ENCODE measurements at places on chromosomes 1 and 21.

DNA sequence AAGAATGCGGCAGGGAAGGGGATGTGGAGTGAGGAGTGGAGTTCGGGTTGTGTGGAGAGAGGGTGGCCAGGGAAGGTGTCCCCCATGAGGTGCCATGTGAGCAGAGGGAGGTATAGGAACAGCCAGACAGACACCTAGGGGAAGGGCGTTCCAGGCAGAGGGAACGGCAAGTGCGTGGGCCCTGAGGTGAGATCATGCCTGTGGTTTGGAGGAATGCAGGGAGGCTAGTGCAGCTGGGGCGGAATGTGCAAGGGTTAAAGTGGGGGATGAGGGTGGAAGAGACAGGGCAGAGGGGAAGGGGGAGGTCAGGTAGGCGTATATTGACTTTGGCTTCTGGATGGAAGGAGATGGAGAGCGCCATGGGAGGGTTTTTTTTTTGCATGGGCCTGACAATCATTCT is 31.6 kb upstream of the PADI6 start:
- H3K27me3 ChIP-seq: no peaks in the 10 kb centered on the region
- DNase-seq: peak; percentile 43
- no peak overlapping the region for H3K27ac ChIP-seq

- H3K27me3 ChIP-seq: no peaks in the 10 kb centered on the region
- no peak for DNase-seq
- no peak overlapping the region for H3K4me3 ChIP-seq
- H3K27ac ChIP-seq: no peak overlapping the region
- H3K4me1 ChIP-seq: no peaks in the 10 kb centered on the region
Observed at GRCh38 chr1:64975740-64976139, 9.4 kb upstream of the JAK1 start.

- H3K27ac ChIP-seq: no peak overlapping the region
- H3K36me3 ChIP-seq: no peaks in the 10 kb centered on the region
- no peaks in the 10 kb centered on the region for H3K4me1 ChIP-seq
- DNase-seq: no peak
- H3K4me3 ChIP-seq: no peak overlapping the region
Observed at GRCh38 chr1:208803011-208803811, 559.0 kb upstream of the PLXNA2 start.

- H3K27me3 ChIP-seq: no peaks in the 10 kb centered on the region
- H3K27ac ChIP-seq: no peak overlapping the region
- no peaks in the 10 kb centered on the region for H3K36me3 ChIP-seq
- no peak overlapping the region for H3K4me3 ChIP-seq
Observed at GRCh38 chr1:78040484-78041089, 5.2 kb upstream of the GIPC2 start.

- H3K27ac ChIP-seq: no peak overlapping the region
- H3K36me3 ChIP-seq: no peaks in the 10 kb centered on the region
- no peak overlapping the region for H3K4me3 ChIP-seq
- DNase-seq: no peak
- H3K27me3 ChIP-seq: no peaks in the 10 kb centered on the region
Observed at GRCh38 chr1:170134521-170134920, 11.2 kb upstream of the NTMT2 start.

All from PC-9 (cell line).